ENCODE measurements at places on chromosomes 12 and 14.

- DNase-seq, result no peak
Observed at GRCh38 chr12:32181498-32182175, 75.0 kb downstream of the BICD1 start.

DNA sequence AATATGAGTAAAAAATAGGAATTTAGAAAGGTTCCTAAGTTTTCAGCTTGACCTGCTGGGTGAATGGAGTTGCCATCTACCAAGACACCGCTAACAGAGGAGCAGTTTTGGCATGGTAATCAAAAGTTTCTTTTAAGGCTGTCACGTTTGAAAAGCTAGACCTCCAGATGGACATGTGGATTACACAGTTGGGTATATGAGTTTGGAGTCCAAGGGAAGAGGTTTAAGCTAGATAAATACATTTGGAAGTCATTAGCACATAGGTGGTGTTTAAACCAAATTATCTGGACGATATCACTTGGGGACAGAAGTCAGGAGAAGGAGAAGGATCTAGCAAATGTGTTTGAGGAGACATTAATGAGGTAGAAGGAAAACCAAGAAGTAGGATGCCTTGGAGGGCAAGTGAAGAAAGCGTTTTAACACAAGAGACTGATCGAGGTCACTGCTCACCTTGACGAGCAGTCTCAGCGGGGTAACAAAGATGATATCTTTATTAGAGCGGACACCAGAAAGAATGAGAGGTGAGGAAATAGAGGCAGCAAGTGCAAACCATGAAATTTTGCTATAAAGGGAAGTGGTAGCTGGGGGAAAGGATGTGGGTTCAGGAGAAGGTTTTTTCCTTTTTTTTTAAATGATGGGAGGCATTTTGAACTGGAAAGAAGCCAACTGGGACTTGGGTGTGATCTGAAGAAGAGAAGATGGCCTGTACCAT lies 17.6 kb downstream of the PNP start:
- no peak for DNase-seq

DNA sequence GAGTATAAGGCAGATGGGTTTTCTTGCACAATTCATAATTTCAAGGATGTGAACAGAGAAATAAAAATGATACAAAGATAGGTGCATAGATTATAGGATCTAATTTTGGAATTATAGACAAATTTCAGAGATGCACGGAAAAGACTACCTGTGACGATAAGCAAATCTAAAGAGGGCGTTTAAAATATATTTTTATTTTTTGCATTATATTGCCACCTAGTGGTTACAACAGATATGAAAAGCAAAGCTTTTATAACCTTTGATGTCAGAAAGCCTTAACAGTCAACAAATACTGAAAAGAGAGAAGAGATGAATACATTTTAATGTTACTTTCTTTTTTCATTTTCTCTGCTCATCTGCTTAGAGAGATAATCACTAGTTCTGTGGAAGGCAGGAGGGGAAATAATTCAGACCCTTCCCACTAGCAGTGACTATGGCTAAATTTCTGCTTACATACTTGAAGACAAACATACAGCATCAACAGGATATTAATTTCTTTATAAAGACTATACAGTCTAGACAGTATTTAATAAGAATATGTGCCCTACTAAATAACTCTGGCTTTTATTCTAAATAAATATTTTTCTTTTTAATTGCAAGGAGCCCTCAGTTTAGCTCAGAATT lies 46.3 kb downstream of the NTS start:
- DNase-seq, result no peak

DNA sequence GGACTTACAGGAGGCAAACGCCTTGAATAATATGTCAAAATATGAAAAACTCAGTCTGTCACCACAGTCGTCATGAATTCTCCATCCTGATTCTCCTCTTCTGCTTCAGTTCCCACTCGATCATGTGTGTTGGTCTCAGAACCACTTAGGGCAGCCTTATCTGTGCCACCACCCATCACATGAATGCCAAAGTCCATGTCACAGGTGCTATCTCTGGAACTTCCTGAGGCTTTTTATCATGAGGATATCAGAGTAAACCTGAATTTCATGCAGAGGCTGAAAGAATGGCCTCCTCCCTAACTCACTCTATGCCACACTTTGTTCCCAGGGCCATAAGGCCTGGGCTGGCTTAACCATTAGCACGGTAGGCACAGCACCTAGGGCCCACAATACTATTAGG lies 28.8 kb upstream of the MAP3K9 start:
- DNase-seq, result no peak
